Testis (tissue), 5 donors: ENCODE measurements at places on chromosomes 5 and 9.

- no peaks in the 10 kb centered on the region for H3K27me3 ChIP-seq
- no peaks in the 10 kb centered on the region for H3K4me1 ChIP-seq
- no peak overlapping the region for H3K27ac ChIP-seq
- H3K4me3 ChIP-seq = no peak overlapping the region
Measured at GRCh38 chr9:90996154-90997065, 194.8 kb downstream of the SYK start.

DNA sequence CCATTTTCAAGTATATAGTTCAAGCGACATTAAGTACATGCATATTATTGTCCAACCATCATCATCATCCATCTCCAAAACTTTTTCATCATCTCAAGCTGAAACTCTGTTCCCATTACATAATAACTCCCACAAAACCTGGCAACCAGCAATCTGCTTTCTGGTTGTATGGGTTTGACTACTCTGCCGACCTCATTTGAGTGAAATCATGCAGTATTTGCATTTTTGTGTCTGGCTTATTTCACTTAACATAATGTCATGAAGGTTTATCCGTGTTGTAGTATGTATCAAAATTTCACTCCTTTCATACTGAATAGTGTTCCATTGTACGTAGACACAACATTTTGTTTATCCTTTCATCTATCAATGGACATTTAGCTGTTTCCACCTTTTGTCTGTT, 74.8 kb downstream of the SGCD start:
- no peaks in the 10 kb centered on the region for H3K27me3 ChIP-seq
- H3K4me3 ChIP-seq = no peak overlapping the region
- no peak for DNase-seq
- no peaks in the 10 kb centered on the region for H3K4me1 ChIP-seq
- no peaks in the 10 kb centered on the region for H3K36me3 ChIP-seq

GRCh38 chr5:61678966-61679365, 346.9 kb downstream of the ZSWIM6 start:
- no peak for DNase-seq
- peaks cover 4% of the 10 kb centered on the region for H3K4me1 ChIP-seq
- no peaks in the 10 kb centered on the region for H3K36me3 ChIP-seq
- H3K27ac ChIP-seq = no peak overlapping the region

DNA sequence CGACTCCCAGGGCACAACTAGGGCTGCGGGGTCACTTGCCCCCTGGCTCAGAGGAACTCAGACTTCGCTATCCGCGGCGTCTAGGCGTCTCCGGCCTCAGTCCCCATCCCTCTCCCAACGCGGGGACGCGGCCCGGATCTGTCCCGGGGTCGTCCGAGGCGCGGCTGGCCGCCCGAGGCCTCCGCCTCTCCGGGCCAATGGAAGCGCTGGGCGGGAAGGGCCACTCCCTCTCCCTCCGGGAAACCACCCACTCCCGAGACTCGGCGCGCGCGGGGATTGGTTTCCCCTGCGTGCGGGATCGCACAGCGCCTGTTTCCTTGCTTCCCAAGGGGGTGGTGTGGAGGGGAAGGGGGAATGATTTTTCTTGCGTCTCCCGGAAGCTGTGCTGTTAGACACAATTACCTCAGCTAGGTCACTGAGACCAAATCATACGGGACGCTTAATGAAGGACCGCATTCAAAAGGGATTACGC, 38.3 kb downstream of the NR2F1 start:
- H3K4me1 ChIP-seq = no peaks in the 10 kb centered on the region
- peak overlapping the region; percentile 29 for H3K27ac ChIP-seq
- DNase-seq = peak; percentile 80
